Right ventricle myocardium inferior (tissue), 1 donor: ENCODE measurements at places on chromosomes 12 and 14. TPM values are rescaled to one million over a fixed set of nuclear protein-coding genes. Genes with fewer than 3 reads are reported as not detected.

The TAS2R7 gene
- total RNA-seq, result not detected

GRCh38 chr12:77042833-77043232, 22.5 kb downstream of the E2F7 start:
- no peak for DNase-seq

DNA sequence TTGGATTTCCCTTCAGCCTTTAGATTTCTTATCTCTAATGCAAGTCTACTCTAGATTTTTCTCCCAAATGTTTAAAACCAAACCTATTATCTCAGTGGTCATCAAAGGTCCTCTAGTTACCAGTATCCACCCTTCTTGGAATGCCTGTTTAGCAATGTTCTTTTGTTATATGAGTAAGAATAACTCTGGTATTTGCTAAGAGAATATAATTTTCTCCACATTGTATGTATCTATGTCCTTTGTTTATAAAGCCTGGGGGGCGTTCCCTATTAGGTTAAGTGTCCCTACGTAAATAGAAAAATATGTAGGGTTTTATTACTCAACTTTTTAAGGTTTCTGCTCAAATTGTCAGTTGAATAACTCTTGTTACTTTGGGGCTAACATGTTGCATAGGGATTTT, 27.3 kb downstream of the PPM1A start:
- no peak for DNase-seq

GRCh38 chr14:94001016-94001415, 3.9 kb downstream of the CCDC197 start:
- peak; percentile 53 for DNase-seq

DNA sequence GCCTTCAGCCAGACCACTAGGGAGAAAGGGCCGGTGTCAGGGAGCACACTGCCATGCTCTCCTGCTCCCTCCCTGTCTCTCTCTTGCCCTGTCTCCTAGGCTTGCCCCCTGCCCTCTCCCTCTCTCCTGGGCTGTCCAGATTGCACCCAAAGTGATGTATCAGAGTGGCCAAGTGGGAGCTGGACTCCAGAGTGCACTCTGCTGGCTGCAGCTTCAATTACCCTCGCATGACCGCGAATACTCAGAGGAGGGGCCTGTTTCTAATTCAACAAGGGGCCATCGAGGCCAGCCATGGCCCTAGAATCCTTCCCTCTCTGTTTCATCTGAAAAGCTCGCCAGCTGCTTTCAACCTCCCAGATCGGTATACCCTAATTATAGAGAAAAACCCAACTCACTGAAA, 206.4 kb upstream of the FKBP4 start:
- DNase-seq, result no peak

- DNase-seq, result no peak
Observed at GRCh38 chr12:15627995-15628945, 160.9 kb downstream of the EPS8 start.

DNA sequence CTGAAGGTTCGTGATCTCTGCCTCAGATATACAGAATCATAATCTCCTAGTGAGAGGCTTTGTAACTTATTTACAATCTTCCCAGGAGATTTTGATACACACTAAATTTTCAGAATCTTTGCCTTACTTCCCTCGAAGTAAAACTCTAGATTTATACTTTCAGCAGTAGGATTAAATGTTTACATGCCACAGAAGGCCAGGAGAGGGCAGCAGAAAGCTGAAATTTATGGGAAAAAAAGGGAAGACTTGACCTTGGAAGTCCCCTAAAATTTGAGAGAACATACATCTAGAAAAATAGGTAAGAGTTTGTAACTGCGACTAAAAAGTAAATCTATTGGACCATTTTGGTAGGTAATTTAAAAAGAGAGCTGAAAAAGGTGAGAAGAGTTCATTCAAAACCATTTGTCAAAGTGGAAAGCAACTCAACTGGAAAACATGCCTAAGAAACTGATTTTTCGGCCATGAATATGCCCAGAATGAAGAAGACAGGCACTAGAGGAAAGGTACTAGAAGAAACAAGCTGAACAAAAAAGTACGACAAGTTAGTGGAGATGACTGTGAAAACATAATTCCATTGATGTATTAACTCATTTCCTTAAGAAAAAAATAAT, 242.0 kb upstream of the MDGA2 start:
- DNase-seq, result no peak
